Fibroblast of upper back skin (primary cell): ENCODE measurements at places on chromosomes 3 and 15.

GRCh38 chr15:90609242-90610180 lies 79.8 kb downstream of the CRTC3 start:
- no peak for DNase-seq

GRCh38 chr3:183494341-183494740 lies 61.2 kb downstream of the KLHL6 start:
- DNase-seq: no peak

GRCh38 chr3:58463181-58463941 lies 28.5 kb upstream of the KCTD6 start:
- peak; percentile 89 for DNase-seq

GRCh38 chr3:12415014-12415680 lies 69.1 kb upstream of the TSEN2 start:
- no peak for DNase-seq

DNA sequence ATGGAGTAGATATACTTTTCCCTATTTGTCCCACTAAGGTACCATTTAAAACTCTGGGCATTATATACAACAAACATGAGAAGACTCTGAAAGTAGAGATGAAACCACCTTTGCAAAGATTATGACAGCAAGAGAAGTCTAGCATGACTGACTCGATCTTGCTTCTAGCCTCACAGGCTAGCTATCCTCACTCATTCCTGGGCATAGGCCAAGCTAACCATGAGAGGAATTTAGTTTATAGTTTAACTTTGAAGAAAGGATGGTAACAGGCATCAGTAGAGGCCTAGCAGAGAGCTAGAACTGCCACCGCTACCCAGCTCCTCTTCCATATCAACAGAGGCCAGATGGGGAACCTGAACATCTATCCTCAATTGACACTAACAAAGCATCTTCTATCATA lies 63.5 kb upstream of the FSIP1 start:
- peak; percentile 52 for DNase-seq

GRCh38 chr3:172877011-172877410 lies 126.5 kb downstream of the ECT2 start:
- DNase-seq: no peak

- DNase-seq: no peak
Measured at GRCh38 chr3:196624907-196625306, 14.6 kb upstream of the NRROS start.

DNA sequence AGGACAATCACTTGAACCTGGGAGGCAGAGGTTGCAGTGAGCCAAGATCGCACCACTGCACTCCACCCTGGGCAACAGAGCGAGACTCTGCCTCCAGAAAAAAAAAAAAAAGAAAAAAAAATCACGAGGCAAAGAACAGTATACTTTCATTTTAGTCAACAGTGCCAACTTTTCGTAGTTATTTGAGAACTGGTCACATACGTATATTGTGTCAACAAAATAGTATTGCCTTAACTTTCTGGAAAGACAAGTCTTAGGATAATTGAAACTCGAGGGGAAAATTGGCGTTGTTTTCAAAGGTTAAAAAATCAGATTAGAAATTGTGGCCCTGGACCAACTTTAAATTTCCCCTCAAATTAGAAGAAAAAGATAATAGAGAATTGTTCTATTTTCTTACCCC lies 13.8 kb downstream of the GMPS start:
- DNase-seq: no peak

DNA sequence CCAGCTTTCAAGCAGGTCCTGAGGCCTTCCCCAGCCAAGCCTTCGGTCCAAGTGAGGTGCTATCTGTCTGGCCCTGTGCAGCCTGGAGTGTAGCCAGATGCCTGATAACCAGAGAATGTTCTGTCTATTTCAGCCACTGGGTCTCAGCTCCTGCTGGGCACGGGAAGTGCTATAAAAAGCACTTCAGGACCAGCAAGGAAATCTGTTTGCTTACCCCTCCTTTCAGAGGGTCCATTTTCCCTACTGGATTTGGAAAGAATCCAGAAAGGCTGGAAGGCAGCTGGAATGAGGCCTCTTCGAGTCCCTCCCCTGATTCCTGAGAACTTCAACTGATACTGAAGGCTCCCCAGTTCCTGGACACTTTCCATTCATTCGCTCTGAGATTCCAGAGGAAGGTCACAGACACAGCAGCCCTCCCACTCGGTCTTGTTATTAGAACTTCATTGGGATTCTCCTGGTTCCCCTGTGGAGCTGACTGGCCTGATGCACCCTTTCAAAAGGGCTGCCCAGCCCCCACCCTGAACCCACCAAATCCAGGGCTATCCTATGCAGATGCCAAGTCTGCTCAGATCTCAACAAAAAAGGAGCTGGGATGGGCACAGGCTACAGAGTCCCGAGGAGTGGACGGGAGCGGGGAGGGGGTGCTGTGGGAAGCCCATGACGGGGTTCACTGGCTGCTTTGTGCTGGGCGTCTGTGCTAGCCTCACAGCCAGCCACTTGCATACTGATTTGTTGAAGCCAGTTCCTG lies 70.4 kb downstream of the UMPS start:
- peak; percentile 77 for DNase-seq

DNA sequence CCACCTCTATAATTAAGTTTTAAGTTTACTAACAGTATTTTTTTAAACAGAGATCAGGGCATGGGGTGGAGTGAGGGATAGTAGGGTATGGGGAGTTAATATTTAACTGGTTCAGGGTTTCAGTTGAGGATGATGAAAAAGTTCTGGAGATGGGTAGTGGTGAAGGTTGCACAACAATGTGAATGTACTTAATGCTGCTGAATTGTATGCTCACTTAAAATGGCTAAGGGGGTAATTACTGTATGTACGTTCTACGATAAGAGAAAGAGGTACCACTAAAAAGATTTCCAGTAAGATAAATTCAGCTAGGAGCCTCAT lies 101.4 kb downstream of the TNIK start:
- DNase-seq: no peak

DNA sequence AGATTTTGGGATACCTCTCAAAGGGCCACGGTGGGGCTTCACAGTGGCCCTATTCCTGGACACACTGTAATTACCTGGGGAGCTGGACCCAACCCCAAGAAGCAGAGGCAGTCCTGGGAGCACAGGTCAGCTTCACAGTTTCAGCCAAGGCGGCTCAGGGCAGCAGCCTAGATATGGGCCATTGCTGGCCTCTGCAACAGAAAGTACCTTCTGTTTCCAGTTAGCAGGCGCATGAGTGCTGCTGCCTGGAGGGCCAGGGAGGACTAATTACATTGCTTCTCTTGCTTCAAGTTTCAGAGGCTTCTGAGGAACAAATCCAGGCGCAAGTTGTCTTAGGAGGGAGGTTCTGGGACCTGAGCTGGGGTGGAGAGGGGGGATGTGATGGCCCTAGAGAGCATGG lies 13.5 kb upstream of the DUSP7 start:
- DNase-seq: no peak

- no peak for DNase-seq
Measured at GRCh38 chr3:18544146-18544545, 119.0 kb upstream of the SATB1 start.

DNA sequence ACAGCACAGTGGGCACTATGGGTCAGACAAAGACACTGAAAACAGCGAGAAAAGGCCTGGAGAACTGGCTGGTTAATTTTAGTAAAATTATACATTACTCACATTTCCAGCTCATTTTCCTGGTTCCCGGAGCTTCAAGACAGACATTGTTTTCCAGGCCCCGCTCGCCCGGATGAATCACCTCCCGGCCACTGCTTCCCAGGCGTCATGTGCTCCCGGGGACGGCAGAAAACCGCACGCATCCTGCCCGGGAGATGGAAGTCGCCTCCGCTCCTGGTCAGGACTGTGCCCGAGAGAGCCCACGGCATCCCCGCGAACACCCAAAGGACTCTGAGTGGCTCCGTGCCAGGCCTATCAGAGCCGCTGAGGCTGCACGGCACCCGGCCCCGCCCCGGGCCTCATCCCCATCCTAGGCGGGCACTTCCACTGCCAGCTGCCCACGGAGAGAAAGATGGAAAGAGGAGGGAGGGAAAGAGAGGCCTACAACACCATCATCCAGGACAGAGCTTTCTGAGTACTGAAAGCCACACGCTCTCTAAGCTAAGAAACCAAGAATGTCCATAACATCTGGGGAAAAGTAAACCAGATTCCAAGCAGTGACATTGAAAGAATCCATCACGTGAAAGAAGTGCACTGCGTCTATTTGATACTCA lies 75.1 kb downstream of the VGLL4 start:
- DNase-seq: peak; percentile 90

GRCh38 chr3:124669470-124669869 lies 60.8 kb upstream of the UMPS start:
- peak; percentile 75 for DNase-seq

DNA sequence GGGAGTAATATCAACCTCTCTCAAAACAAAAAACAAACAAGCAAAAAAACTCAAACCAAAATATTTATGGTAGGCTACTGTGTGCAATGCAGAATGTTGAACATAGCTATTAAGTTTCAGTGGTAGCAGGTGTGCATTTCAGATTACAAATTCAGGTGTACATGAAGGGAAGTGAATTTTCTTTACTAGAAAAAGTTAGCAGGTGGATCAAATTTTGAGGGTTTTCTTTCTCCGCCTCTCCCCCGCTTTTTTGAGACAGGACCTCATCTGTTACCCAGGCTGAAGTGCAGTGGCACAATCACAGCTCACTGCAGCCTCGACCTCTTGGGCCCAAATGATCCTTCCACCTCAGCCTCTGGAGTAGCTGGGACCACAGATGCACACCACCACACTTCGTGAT lies 109.7 kb upstream of the GOLIM4 start:
- no peak for DNase-seq

DNA sequence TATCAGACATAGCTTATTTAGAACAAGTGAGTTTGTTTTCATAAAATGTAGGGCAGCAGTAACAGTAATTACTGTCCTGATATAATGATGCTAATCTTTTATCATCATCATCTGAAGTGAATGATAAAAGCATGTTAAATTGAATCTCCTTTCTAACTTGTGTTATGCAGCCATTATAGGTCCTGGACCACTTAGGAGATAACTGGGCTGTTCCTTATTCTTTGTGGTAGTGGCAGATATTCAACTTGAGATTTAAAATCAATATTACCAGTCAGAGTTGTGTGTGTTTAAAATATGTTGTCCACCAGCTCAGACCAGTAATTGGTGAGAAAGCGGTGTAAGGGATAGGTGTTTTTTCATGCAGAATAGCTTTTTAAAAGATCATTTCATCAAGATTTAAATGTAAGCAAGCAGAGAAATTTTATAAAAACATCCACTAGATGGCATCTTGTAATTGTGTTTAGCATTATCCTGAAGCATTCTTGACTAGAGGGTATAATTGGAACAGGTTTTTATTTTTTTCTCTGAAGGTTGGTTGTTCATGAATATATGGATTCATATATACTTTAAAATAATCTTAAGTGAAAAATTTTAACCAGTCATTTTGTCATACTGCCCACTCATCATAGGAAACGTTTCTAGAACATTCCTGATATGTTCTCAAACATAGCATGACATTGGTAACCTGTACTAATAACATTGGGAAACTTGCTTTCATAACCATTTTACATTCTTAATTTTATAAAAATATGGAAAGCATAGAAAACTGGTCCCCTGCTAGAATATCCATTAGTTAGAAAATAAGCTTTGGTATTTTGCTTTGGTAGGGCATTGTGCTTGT lies 153.9 kb downstream of the BBX start:
- DNase-seq: peak; percentile 27

DNA sequence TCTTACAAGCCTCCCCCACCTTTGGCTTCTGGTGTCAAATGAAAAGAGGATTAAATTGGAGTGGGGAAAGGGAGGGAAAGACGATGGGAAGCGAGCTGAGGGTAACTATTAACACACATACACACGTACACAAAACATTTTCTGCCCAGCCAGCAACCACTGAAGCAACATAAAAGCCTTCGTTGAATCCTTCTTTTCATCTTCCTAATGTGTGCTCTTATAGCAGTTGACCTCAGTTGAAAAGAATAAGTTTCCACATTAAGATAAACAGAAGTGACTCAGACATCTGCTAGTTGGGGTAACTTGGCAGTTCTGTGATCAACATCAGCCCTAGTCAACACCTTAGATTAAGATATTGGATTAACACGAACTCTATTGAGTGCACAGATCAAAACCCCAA lies 558.5 kb downstream of the MECOM start:
- DNase-seq: peak; percentile 51

DNA sequence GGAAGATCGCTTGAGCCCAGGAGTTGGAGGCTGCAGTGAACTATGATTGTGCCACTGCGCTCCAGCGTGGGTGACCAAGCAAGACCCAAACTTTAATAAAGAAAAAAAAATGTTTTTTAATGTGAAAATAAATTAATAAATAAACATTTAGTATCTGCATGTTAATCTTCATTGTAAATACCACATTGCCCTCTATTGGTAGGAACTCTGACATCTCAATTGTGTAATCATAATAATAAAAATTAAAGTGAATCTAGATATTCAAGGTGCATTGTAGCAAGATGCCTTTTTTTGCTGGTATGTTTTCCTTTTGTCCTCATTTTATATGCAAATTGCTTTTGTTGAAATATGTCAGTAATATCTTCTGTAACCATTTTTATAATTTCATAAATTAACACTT lies 95.0 kb upstream of the LIMD1 start:
- DNase-seq: peak; percentile 64

GRCh38 chr3:52439426-52440248 lies 5.3 kb downstream of the SEMA3G start:
- DNase-seq: no peak

DNA sequence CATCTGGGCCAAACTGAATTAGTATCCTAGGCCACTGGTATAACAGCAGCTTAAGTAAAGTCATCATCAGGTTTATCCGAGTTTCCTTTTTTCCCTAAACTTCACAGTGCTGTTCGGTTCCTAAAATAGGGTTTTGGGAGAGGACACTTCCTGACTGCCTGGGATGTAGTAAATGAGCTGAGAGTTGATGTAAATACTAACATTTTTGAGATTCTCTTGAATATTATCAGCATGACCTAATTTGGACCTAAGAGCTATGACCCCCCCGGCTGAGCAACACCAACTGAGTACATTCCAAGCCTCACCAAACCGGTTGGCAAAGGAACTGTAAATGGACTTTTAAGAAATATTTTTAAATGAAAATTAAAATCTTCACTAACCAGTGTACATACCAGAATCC lies 78.8 kb downstream of the IL5RA start:
- no peak for DNase-seq

DNA sequence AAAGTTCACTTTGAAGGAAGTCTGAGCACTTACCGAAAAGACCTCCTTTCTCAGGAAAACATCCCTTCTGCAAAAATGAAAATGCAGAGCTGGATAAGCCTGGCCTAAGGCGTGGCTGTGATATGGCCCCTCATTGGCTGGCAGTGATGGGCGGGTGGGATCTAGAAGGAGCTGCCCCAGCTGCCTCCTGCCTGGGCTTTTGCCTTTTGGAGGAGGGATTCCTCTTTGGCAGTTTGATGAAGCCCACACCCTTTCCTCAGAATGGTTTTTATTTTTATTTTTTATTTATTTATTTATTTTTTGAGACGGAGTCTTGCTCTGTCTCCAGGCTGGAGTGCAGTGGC lies 4.0 kb upstream of the DZIP1L start:
- DNase-seq: no peak

GRCh38 chr3:48502728-48503168 lies 1.2 kb downstream of the SHISA5 start:
- no peak for DNase-seq

DNA sequence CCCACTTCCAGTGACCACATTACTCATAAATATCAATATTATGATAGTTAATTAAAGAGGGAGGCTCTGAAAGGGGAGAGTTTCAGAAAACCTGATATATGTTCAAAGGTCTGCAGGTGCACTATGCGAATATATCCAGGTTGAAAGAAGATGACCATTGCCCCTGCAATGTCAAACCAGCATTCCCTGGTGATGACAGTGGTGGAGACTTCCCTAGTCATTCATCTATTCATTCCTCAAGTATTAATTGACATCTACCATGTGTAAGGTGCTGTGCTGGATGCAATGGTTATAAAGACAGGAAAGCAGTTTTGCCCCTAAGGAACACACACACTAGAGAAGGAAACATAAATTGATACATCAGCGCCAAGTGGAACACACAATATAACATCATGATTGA lies 588.3 kb upstream of the KCNMB2 start:
- DNase-seq: no peak
